ENCODE measurements at places on chromosomes 12 and 14.

DNA sequence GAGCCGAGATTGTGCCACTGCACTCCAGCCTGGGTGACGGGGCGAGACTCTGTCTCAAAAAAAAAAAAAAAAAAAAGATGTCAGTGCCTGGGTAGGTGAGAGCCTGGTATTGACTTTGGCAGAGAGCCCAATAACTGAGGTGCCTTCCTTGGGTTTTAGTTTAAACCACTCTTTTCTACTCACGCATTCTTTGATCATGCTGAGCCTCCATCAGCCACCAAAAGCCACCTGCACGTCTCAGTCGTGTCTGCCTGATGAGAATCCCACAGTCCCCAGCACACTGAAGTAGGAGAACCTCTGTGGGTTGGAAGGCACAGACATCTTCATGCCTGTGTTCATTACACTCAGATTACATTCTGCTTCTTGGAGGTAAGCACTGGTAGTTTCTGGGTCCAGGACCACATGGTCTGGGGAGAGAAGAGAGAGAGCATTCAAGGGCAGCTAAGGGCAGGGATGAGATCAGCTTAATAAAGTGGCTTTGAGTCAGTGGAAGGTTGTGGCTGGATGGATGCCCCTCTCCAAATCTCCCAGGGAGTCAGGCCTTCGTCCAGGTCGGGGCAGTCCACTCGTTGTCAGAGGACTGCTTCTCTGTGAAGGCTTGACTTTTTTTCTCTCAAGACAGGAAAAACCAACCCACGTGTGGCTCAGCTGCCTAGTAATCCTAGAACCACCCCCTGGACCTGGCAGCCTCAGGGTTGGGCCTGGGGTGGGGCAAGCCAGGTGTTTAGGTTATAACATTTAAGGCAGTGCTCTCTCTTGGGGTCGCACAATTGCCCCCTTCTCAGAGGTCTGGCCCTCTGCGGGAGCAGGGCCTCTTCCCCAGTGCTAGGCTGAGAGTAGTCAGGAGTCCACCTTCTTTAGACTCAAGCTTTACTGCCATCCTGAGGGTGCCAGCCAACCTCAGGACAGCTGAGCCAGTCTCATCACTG is 32.6 kb upstream of the MAX start:
- peak; percentile 12 for DNase-seq

GRCh38 chr14:93648440-93649168 is 139.7 kb downstream of the PRIMA1 start:
- DNase-seq, result peak; percentile 52

DNA sequence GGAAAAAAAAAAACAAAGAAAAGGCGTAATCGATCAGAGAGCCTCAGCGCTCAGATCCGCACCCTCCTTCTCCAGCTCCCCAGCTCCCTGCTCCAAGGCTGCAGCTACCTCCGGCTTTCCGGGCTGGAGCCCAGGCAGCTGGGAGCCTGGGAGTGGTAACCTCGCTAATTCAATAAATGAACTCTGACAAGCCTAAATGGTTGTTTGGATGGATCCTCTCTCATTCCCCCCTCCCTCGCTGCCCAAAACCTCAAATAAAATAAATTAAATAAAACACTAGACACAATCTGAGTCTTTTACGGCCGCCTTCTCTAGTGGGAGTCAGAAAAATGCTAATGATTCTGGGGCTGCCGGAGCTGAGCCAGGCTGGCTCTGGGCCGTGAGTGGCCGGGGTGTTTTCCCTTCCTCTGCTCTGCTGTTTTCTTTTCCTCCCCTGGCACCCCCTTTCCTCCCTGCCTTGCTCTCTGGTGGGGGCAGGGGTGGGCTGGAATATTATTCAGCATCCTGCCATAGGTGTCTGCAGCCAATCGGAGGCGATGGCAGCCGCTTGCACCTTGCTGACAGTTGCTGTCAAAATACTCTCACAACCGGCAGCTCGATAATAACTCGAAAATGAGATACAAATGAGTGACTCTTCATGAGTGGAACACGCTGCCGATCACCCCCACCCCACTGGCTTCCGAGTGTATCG is 76.1 kb downstream of the RBM19 start:
- DNase-seq, result no peak

- DNase-seq, result peak; percentile 98
Observed at GRCh38 chr12:123097561-123098084, 53.3 kb downstream of the PITPNM2 start.

- DNase-seq, result no peak
Observed at GRCh38 chr14:43792980-43793379, 714.1 kb downstream of the FSCB start.

GRCh38 chr14:91339076-91339475 is 78.5 kb downstream of the CCDC88C start:
- DNase-seq, result no peak

DNA sequence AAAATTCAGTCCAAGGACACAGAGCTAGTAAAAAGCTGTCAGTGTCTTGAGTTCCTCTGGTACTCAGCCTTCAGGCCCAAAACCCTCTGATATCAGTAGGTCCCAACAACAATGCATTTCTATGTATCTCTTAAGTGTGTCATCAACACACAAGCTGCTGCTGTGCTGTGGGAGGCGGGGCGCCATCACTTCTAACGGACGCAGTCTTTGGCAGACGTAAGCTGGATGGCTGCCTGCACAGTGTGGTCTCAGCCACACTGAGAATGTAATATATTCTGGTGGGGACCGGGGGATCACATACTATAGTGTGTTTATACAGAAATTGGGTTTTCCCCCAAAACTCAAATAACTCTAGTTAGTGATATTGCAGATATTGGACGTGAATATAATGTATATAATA is 123.9 kb downstream of the SUDS3 start:
- no peak for DNase-seq

DNA sequence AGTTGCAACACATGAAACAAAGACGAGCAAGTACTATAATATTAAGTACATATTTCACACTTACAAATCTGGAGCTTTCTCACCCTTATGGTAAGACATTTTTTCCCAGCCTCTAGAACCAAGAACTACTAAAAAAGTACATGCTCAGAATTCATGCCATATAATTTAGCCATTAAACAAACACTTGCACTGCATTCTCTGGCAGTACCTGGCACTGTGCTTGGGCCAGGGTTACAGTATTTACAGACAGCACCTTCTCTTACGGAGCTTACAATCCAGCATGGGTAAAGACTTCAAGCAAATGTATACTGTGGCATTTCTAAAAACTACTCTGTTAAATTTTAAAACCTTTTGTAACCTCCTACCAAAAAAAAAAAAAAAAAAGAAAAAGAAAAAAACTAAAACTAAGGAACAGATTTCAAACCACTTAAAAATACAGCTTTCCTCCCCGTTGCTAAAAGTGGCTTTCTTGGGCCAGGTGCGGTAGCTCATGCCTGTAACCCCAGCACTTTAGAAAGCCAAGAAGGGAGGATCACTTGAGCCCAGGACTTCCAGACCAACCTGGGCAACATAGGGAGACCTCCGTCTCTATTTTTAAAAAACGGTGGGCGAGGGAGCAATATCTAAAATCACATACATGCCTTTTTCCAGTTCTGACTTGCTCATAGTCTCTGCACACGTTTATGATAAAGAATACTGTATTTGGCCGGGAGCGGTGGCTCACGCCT is 956 bp downstream of the GNPTAB start:
- DNase-seq, result peak; percentile 47

DNA sequence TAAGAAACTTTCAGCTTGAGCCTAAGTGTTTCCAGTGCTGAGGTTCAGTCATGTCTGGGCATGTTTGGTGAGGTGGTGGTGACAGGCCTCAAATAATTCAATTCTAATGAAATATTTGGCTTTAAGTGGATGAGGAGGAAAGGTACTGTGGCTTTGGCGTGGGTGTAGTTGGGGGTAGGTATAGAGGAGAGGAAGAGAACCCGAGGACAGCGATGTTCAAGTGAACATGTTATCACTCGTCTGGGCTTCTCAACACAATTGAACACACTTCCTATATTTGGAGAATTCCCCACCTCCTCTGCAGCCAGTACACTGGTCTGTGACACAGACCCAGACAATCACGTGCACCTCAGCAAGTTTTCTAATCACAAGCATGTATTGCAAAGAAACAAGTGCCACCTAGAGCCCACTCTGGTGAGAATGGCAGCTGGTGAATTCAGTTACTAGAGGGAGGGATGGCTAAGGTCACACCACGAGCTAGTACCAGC is 53.0 kb downstream of the IFNG-AS1 start:
- DNase-seq, result no peak

GRCh38 chr14:77607741-77608302 is 8.6 kb downstream of the SPTLC2 start:
- no peak for DNase-seq

GRCh38 chr14:105508601-105509000 is 17.6 kb downstream of the TEDC1 start:
- no peak for DNase-seq

GRCh38 chr12:3597526-3598210 is 106.7 kb downstream of the PRMT8 start:
- DNase-seq, result no peak

DNA sequence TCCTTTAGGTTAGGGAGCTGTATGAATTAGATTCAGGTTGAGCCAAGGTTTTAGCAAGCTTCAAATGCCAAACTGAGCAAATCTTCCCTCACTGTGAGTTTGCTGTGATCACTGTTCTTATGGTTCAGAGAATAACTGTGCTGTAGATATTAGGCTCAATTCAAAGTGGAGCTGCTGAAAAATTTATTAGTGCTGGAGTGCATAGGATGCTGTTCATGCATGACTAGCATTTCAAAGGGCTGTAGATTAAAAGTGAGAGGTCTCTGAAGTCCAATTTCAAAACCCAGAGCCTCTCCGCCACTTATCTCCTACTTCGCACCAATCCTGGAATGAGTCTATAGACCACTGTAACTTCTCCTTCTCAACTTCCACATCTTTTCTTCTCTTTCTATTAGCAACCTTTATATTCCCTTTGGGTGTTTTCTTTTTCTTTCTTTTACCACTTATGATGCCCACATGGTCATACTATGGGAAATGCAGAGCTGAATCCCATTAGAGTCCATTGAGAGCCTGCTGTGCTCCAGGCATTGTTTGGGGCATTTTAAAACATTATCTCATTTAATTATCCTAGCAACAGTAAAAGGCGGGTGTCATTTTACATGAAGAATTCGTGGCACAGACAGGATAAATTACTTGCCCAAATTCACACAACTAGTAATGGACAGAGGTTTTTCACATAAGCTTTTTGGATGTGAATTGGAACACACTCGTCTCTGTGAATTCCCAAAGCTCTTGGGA is 77.5 kb upstream of the EEA1 start:
- no peak for DNase-seq

GRCh38 chr12:131466306-131466705 is 244.6 kb upstream of the SFSWAP start:
- no peak for DNase-seq

GRCh38 chr14:30708157-30708556 is 86.0 kb downstream of the SCFD1 start:
- DNase-seq, result peak; percentile 24

- DNase-seq, result no peak
Observed at GRCh38 chr12:52402873-52403540, 3.1 kb downstream of the KRT82 start.

- DNase-seq, result no peak
Observed at GRCh38 chr12:67593041-67593440, 55.5 kb upstream of the DYRK2 start.

DNA sequence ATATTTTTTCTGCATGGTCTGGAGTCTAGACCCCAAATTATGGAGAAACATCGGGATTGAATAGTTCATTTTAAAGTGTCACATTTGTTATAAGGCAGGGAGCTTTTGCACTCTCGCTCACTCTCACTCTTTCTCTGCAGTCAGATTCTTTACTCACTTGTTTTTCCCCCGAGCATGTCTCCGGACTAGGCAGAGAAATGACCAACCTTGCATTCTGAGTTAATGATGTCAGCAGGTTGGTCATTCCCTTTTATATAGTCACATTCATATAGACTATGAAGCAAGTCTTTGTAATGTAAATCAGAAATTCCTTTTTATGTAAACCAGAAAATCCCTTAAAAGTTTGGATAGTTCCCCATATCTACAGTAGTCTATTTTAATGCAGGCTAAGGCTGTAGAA is 4.1 kb downstream of the C12orf75 start:
- no peak for DNase-seq

- DNase-seq, result peak; percentile 0
Observed at GRCh38 chr14:40252817-40253447, 820.7 kb upstream of the FBXO33 start.

DNA sequence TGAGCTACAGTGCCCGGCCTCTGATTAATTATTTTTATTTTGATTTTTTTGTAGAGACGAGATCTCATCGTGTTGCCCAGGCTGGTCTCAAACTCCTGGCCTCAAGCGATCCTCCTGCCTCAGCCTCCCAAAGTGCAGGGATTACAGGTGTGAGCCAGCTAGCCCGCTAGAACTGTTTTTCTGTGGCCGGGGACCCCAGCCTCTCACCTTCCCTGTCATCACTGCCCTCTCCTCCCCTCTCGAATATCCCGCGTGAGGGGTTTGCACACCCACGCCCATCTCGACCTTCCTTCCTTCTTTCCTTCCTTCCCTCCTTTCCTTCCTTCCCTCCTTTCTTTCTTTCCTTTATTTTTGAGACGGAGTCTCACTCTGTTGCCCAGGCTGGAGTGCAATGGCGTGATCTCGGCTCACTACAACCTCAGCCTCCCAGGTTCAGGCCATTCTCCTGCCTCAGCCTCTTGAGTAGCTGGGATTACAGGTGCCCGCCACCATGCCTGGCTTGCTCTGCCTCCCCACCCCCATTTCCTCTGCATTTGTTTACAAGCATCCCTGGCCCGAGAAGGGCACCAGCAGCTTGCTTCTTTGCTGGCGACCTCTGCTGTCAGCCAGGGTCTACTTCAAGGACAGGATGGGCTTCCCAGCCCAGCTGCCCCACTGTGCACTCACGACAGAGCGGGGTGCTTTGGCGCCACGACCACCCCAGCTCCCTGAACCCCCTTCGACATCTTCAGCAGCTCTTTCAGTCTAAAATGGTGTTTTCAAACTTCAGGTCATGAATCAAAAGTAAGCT is 4.3 kb upstream of the TRAF3 start:
- DNase-seq, result peak; percentile 79

DNA sequence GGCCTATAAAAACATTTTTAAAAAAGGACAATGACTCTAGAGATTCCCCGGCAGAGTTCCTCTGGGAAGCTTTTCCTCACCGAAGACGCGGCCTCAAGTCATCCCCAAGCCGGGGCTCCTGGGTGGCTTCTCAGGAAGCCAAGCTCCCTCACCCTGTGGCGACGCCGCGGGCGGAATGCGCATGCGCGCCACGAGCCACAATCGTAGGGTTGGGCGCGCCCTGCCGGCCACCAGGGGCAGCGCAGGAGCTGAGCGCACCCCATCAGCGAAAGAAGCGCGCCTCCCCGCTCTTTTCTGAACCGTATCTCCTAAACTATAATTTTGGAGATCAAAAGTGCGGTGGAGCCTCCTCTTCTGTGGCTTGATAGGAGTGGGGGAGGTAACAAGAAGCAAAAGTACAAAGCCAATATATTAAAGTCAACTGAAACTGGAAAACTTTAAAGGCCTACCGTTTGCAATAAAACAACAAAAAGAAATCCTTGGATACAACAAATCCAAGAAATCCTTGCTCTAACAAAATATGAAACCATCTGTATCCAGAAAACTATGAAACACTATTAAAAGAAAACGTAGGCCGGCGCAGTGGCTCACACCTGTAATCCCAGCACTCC is 17.4 kb upstream of the CHFR start:
- DNase-seq, result peak; percentile 60

- DNase-seq, result no peak
Observed at GRCh38 chr12:104888481-104888880, 69.6 kb downstream of the SLC41A2 start.
